ENCODE measurements at places on chromosomes 6 and 20.

GRCh38 chr6:104591573-104592334 lies 268.0 kb downstream of the HACE1 start:
- DNase-seq: no peak

DNA sequence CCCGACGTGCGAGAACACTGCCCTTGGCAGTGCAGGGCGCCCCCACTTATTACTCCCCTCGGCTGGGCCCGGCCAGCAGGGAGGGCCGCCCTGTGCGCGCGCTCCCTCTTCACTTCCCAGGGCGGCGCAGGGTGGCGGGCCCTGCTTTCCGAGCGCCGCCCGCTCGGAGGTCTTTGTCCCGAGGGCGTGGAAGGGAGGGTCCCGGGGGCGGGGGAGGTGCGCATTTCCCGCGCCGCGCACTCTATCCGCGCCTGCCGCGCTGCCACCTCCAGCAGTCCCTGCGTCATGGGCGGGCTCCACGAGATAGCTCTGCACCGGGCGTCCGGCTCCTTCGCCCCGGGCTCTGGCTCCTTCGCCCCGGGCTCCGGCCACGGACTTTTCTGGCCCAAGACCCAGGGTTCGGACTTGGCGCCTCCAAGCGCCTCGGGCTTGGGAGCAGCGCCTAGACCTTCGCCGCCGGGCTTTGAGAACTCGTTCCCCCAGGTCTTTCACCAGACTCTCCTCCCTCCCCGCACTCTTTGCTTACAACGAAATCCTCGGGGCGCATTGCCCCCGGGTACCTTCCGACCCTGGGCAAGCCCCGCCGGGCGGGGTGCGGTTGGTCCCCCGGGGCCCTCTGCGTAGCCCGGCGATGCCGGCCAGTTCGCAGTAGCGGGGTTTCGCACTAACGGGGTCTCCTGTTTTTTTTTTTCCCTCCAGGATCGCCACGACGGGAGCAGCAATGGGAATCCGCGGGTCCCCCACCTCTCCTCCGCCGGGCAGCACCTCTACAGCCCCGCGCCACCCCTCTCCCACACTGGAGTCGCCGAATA lies 1.6 kb downstream of the TFAP2C start:
- no peak for DNase-seq

DNA sequence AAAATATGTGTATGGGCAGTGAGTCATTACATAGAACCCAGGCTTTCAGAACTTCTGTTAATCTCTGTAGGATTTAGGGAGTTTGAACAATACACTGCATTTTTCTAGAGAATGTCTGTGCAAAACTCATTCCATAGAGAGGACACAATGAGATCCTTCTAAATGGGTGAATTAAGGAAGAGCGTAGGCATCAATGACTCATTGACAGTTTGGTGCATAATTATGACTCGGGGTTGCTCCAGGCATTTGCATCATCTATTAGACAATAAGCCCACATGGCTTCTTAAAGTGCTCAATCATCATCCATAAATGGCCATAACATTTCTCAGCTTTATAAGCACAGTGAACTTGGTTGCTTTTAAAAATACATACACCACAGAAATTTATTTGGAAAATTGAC lies 625.5 kb downstream of the CDH26 start:
- no peak for DNase-seq

- no peak for DNase-seq
Observed at GRCh38 chr20:23125625-23126191, 39.6 kb upstream of the CD93 start.

DNA sequence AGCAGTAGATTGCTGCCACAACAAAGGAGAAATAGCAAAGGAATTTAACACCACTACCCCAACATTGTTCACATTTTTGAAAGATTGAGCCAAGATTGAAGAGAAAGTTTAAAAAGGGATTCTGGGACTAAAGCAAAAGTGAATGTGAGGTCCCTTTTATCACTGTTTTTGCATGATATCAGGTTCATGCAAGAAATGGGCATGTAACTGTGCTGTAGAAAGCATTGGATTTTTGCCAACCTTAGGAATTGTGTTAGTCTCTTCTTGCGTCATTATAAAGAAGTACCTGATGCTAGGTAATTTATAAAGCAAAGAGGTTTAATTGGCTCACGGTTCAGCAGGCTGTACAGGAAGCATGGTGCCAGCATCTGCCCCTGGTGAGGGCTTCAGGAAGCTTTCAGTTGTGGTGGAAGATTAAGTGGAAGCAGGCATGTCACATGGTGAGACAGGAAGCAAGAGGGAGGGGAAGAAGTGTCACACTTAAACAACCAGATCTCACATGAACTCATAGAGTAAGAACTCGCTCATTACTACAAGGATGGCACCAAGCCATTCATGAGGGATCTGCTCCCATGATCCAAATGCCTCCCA lies 4.6 kb upstream of the GJB7 start:
- DNase-seq: no peak

- no peak for DNase-seq
Observed at GRCh38 chr6:2222275-2222842, 23.0 kb downstream of the GMDS start.

GRCh38 chr6:159760602-159761057 lies 1.2 kb upstream of the ACAT2 start:
- no peak for DNase-seq

DNA sequence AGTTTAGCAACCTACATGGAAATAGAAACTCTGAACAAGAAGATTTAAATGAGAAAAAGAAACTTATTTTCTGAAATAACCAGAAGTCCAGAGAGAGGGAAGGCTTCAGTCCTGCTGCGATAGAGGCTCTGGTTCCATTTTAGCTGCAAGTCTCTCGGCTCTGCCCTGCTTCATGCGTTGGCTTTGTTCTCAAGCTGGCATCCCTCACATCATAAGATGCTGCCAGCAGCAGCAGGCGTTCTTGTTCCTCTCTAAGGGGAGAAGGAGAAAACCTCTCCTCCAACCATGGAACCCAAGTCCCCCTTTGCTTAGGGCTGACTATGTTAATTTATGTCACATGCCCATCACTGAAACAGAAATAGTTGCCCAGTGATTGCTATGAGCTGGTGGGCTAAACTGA lies 46.4 kb upstream of the PMEPA1 start:
- no peak for DNase-seq

DNA sequence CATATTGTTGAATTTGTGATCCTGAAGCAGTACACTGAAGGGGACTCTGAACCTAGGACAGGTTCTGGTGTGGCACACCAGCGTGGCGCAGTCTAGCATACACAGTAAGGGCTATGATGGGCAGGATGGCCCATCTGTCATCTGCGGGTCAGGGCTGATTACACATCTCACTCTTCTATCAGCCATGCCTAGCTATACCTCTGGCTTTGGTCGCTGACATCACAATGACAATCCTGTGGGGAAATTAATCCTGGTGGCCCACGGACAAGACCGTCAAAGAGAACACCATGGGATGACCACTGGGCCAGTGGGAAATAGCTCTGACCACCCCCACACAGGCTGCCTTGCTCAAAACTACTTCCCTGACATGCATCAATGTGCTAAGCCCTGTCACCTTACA lies 2.8 kb downstream of the SNHG17 start:
- no peak for DNase-seq

- DNase-seq: no peak
Observed at GRCh38 chr6:131640576-131640975, 3.5 kb downstream of the ENPP3 start.

DNA sequence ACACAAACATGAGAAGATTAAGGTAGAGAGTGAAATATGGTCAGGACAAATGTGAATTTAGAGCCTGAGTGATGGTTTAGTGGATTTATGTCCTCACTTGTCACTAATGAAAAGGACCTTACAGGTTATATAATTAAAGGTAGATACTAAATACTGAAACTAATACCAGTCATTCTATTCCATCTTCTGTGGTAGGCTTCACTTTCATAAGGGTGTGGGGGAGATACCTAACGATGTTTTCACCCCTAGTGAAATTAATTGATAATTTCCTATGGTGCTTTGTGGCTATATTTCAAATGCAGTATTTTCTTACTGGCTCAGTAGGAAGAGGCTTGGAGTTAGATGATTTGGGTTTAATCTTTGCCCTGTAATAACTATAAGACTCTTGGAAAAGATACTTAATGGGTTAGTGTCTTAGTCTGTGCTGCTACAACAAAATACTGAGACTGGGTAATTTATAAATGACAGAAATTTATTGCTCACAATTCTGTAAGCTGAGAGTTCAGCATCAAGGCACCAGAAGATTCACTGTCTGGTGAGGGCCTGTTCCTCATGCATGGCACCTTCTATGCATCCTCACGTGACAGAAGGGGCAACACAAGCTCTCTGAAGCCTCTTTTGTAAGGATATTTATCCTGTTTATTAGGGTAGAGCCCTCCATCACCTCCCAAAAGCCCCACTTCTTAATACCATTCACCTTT lies 21.3 kb downstream of the RNF217 start:
- no peak for DNase-seq

- peak; percentile 97 for DNase-seq
Observed at GRCh38 chr6:112203577-112204349, 50.6 kb downstream of the LAMA4 start.

DNA sequence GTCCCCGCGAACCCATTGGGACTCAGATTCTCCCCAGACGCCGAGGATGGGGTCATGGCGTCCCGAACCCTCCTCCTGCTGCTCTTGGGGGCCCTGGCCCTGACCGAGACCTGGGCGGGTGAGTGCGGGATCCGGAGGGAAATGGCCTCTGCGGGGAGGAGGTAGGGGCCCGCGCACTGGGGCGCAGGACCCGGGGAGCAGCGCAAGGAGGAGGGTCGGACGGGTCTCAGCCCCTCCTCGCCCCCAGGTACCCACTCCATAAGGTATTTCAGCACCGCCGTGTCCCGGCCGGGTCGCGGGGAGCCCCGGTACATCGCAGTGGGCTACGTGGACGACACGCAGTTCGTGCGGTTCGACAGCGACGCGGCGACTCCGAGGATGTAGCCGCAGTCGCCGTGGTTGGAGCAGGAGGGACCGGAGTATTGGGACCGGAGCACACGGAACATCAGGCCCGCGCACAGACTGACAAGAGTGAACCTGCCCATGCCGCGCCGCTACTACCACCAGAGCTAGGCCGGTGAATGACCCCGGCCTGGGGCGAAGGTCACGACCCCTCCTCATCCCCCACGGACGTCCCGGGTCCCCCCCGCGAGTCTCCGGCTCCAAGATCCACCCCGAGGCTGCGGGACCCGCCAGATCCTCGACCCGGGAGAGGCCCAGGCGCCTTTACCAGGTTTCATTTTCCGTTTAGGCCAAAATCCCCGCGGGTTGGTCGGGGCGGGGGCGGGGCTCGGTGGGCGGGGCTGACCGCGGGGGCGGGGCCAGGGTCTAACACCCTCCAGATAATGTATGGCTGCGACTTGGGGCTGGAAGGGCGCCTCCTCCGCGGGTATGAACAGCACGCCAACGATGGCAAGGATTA lies 15.7 kb upstream of the HLA-A start:
- DNase-seq: no peak

All from epithelial cell of proximal tubule (primary cell).